ENCODE measurements at places on chromosomes 1 and 21.

DNA sequence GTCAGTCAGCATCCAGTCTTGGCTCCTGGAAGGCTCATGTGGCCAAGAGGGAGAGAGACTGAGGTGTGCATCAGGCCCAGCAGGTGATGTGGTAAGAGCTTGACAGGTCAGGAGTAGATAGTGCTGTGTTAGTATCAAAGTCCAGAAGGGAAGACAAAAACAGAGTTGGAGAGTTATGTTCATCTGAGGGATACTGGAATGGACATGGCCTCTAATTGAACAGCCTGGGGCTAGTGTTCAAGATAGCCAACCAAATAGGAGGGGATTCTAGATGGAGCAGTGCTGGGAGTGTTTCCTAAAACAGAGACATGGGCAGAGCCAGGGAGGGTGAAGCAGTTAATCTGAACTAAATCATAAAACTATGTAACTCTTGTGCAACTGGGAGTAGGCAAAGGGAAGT, 120.7 kb upstream of the MARK1 start:
- no peak for DNase-seq

GRCh38 chr1:94321662-94322061, 84.3 kb upstream of the ARHGAP29 start:
- peak; percentile 4 for DNase-seq

DNA sequence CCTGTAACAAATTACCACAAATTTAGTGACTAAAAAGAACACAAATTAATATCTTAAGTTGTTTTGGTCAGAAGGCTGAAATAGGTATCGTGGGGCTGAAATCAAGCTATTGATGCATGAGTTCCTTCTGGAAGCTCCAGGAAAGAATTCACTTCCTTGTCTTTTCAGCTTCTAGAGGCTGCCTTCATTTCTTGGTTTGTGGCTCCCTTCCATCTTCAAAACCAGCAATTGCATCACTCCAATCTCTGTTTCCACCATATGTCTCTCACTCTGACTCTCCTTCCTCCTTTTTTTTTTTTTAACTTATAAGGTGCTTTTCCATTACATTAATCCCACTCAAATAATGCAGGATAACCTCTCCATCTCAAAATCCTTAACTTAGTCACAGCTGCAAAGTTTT, 78.4 kb downstream of the OLFM3 start:
- no peak for DNase-seq

GRCh38 chr1:58608297-58608696, 31.2 kb upstream of the TACSTD2 start:
- DNase-seq = no peak

DNA sequence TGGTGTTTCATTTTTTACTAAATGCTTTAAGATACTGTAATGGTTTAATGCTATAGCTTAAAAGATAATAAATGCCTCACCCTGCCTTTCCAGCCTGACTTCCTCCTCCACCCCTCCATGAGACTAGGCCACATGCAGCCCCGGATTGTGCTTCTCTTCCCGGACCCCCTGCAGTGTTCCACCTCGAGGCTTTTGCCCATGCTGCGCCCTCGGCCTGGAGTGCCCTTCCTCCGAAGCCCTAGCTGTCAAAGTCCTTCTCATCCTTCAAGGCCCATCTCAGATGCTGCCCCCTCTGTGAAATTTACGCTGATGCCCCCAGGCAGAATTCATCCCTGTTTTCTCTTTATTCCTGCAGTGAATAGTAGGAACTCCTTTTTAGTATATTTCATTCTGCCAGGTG, 98.5 kb downstream of the ATP5PO start:
- DNase-seq = no peak

DNA sequence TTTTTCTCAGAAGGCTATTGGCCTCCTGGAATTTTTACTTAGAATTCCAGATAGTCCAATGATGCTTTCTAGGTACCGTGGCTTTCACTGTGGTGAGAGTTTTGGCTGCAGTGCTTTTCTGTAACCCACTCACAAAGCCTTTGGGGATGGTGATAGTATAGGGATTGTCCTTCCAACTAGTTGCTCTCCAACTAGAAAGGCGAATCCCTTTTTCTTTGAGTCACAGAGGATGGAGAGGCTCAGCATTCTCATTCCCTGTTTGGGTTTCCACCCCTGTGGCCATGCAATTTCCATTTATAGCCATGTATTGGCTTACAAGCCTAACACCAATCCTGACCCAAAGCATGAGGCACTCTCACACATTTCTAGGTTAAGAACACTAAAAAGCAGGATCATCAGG, 300.3 kb downstream of the DISC1 start:
- no peak for DNase-seq

GRCh38 chr1:27652111-27652864, 17.3 kb upstream of the FGR start:
- DNase-seq = no peak

DNA sequence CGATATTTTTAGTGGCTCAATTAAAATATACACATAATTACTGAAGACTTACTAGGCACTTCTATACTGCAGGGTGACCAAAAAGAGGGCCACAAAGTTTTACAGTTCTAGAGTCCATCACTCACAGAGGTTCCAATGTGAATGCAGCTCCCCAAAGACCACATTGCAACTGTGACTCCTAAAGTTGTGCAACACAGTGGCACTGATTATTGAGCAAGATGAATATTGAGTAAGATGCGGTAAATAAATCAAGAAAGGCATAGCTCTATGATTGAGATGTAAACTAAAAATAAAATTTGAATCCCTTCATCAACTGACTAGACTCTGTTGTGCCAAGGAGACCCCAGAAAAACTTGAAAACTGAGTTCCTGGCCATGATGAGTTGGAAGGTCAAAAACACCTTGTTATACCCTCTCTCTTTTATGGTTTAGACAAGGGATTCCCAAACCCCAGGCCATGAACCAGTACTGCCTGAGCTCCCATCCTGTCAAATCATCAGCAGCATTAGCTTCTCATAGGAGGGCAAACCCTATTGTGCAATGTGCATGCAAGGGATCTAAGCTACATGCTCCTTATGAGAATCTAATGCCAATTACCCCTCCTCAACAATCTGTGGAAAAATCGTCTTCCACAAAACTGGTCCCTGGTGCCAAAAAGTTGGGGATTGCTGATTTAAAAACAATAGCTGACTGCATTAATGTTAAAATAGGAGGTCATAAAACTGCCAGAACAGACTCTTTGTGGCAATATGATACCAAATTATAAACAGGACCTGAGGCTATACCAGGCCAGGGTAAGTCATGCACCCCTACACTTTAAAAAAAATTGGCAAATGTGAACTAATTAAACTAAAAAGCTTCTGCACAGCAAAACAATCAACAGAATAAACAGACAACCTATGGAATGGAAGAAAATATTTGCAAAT, 94.3 kb downstream of the ADGRL4 start:
- no peak for DNase-seq

DNA sequence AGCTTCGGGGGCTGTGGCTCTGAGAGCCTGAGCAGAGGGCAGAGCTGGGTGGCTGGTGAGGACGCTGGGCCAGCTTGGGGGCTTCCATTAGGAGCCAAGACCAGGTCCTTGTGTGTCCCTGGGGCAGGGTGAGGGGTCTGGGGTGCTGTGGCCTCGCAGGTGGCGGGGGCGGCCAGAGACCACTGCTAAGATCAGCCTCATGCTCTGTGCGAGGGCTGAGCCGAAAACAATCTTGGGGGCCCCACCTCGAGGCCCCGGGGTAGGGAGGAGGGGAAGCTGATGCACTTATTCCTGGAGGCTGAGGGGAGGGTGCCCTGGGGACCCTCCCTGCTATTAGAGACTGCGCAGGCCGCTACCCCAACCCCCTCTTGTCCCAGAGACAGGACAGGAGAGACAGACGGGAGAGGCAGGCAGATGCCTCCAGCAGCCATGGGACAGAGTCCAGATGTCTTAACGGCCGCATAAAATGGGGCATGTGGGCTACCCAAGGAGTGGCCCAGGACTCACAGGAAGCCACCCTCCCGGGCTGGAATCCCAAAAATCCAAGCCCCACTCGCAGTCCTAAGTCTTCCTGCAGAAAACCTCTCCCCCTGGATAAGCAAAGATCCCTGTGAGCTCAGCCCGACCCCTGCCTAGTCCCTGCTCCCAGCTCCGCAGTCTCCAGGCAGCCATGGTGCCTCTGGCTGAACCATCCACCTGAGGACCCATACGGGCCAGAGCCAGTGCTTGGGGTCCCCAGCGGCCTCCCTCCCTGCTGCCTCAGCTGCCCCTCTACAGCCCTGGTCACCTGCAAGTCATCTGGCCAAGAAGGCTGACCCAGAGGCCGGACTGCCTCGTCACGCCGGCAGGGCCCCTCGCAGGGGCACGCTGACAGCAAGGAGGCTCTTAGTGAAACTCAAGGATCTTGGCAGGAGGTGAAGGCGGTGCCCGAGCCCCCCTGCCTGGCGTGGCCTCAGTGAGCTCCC, 43.6 kb upstream of the COL18A1 start:
- no peak for DNase-seq

DNA sequence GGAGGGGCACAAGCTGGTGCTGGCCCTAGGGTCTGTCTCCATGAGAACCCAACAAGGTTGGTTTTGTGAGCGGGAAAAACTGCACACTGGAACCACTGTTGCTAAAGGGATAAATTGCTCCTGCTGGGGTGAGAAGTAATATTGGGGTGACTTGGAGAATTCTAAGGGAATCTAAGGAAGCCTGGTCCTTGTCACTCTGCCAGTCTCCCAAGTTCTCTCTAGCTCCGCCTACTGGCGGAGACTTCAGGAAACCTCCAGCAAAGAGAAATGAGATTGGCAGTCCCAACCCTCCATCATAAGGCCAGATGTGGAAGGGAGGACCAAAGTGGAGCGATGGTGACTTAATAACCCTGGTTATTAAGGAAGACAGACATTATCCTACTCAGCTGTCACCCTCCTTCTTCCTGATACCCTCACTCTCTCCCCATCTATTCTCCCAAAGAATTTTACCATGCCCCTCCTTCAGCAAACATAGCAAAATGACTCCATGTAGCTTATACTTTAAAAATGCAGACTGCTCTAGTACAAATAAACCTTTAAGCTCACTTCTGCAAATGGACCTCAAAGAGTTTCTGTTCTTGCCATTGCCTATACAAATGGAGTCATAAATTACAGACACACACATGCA, 2.7 kb downstream of the LCE1F start:
- DNase-seq = no peak

DNA sequence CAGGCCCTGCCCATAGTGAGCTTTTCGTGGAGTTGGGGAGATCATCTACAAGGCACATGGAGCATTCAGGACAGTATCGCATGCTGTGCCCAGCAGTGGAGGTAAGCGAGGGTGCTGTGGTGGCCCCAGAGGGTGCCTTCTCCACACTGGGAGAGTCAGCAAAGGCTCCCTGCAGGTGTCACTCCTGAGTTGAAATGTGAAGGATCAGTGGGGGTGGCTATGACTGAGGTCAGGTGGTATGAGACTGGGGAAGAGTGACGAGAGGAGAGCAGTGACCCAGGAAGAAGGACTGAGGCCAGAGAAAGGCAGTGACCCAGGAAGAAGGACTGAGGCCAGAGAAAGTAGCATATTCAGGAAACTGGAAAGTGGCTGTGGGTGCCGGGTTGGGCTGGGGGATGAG, 53.0 kb downstream of the SPAG17 start:
- no peak for DNase-seq

GRCh38 chr21:28944296-28944695, 48.4 kb downstream of the LTN1 start:
- DNase-seq = no peak

Measured in NCI-H1694 (cell line).